Stimulated activated CD4-positive, alpha-beta T cell treated with anti-CD3 and anti-CD28 coated beads, Interleukin-12 subunit alpha, Interleukin-12 subunit beta, amount 100 ng/mL, for 48 hours (primary cell): ENCODE measurements at places on chromosomes 1 and 21.
A peak's percentile ranks its signal among the peaks of the same experiment; 100 is the strongest.

DNA sequence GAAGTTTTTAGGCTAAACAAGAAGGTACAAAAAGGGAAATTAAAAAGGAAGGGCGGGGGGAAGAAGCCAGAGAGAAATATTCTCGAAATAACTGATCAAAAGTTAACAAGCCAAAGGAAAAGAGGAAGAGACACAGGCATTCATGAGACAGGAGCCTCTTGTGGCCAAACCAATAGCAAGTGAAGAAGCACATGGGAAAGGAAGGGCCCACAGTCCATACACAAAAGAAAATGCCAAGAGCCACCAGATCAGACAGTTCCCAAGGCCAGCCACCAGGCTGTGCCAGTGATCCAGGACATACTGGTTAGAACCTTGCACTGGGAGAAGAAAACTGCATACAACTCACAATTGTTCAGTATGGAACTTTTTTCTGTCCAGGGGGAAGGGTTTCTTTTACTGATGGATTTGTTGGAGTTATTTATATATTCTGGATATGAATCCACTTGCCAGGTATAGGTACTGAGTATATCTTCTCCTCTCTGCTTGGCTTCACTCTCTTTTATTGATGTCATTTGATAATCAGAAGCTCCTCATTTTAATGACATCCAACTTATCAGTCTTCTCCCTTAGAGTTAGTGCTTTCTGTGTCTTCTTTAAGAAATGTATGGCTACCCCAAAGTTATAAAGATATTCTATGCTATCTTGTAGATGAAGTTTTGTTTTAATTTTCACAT lies 76.8 kb downstream of the CD46 start:
- DNase-seq: peak; percentile 62

- DNase-seq: peak; percentile 19
Measured at GRCh38 chr1:6052543-6053205, 7.0 kb downstream of the KCNAB2 start.

DNA sequence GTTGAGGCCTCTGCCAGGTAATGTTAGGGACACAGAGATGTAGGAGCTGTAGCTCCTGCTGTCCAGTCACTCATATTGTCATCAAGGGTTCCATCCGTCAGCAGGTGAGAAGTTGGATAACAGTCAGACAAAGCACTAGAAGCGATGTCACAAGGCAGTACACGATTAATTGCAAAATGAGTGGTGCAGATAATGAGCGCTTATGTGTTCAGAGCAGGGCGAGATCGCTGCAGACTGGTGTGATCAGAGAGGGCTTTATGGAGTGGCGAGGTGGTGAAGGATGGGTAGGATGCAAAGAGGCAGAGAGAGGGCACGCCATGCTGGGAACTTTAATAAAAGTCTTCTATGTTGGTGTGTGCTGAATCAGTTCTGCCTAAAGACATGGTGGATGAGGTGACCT lies 8.8 kb downstream of the TMCC2 start:
- DNase-seq: no peak

- DNase-seq: no peak
Measured at GRCh38 chr1:65772607-65773006, 20.1 kb upstream of the PDE4B start.

- DNase-seq: no peak
Measured at GRCh38 chr1:47738560-47739182, 258.5 kb downstream of the TRABD2B start.

- DNase-seq: no peak
Measured at GRCh38 chr1:38781872-38782617, 77.5 kb downstream of the RRAGC start.

DNA sequence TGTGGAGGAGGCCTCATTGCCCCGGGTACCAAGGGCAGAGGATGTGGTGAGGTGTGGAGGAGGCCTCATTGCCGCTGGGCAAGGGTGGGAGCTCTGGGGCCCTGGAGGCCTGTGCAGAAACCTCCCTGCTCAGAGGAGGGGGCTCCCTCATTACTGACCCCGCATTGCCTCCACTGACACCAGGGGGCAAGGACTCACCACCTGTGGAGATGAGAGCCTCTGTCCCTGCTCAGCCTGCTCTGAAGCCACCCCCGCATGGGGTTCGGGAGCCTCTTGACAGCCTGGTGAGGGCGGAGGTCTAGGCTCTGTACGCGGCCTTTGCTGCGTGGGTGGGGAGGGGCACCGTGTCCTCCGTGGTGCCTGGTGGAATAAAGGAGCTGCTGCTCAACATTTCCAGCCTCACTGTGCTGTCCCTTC lies 95.0 kb upstream of the COL6A1 start:
- DNase-seq: no peak

DNA sequence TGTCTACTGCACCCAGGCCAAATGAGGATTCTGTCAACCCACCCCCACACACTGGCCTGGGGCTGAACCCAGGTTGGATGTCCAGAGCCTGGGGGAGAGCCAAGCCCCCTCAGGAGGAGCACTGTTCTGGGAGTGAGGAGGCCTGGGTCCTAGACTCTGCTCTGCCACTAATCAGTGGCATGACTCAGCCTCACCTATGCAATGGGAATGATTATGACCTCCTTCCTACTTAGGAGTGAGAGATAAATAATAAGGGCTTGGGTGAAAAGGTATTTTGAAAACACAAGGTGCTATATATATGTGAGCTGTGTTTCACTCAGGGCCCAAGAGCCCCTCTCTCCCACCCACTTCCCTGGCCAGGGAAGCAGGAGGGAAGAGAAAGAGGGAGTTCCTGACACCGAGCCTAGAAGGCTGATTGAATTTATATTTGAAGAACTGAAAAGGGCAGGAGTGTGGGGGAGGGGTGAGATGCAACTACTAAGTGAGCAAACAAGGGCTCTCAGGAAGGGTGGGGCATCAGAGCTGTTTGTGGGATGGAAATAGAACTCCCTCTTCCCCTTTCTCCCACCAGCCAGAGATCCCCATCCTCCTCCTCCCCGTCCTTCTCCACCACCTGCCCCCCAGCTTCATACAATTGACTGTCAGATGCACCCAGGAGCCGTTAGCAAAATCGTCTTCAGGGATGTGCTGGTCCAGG lies 8.2 kb downstream of the IGSF9 start:
- no peak for DNase-seq

DNA sequence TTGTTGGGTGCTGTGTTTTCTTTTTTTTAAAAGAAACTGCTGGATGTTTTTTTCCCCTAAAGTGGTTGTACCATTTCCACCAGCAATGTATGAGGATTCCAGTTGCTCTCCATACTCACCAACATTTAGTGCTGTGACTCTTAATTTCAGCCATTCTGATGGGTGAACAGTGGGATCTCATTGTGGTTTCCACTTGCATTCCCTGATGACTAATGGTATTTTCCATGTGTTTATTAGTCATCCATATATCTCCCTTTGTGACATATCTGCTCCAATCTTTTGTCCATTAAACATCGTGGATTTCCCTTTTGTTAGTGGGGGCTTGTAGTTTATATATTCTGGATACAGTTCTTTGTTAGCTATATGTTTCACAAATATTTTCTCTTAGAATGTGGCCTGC lies 206.0 kb downstream of the CAMTA1 start:
- no peak for DNase-seq

GRCh38 chr1:160544647-160545046 lies 21.6 kb upstream of the SLAMF6 start:
- DNase-seq: no peak
